ENCODE measurements at places on chromosomes 7 and 10.

DNA sequence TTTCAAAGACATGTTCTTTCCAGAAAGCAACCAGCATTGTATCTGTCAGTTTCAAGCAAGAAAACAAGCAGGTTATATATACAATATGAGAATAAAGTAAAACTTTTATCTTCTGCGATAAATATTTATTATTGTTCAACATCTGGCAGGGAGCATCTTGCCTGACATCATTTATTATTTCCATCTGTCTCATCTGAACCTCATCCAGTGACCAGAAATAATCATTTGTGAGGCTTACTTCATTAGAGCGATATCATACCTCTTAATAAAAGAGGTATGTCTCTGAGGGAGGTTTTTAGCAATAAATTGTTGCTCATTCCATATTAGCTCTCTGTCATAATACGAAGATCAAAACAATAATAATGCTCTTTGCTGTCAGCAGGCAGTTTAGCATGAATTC lies 226.1 kb downstream of the CDC14C start:
- no peak for DNase-seq

DNA sequence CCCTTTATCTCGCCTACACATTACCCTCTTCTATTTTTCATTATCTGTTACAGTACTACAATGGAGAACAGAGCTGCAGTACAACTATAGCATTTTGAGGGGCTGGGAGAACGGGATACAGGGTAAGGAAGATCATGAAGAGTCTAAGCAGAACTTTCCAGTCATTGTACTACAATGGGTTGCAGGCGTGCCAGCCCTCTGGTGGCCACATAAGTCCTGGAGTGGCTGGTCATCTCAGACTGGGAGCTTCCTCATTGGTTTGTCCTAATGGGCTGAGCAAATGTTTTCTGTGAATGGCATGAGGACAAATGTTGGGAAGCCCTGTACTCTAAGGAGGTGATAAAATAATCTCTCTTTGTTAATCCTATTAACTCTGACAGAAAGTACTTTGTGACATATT lies 33.0 kb downstream of the TMEM106B start:
- peak; percentile 7 for DNase-seq

GRCh38 chr7:21486511-21486910 lies 56.3 kb upstream of the DNAH11 start:
- no peak for DNase-seq

GRCh38 chr10:28796606-28797512 lies 119.5 kb downstream of the BAMBI start:
- DNase-seq: no peak

- peak; percentile 41 for DNase-seq
Measured at GRCh38 chr10:106795619-106796018, 368.9 kb downstream of the SORCS1 start.

DNA sequence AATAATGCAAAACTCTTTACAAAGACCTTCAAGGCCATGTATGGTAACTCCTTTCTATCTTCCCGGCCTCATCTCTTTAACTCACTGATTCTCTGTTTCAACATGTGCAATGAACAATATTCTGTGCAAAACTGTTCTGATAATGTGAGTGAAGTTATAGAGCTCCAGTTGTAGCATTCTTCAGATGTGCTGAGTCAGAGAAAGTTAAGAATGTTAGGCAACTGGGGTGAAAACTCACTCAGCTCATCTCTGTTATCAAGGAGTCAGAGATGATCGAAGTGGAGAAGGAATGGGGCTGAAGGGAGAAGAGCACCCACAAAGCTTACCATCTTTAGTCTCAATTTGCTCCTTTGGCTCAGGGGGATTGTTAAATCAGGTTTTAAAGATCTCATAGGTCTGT lies 344.7 kb upstream of the NPSR1 start:
- DNase-seq: no peak

DNA sequence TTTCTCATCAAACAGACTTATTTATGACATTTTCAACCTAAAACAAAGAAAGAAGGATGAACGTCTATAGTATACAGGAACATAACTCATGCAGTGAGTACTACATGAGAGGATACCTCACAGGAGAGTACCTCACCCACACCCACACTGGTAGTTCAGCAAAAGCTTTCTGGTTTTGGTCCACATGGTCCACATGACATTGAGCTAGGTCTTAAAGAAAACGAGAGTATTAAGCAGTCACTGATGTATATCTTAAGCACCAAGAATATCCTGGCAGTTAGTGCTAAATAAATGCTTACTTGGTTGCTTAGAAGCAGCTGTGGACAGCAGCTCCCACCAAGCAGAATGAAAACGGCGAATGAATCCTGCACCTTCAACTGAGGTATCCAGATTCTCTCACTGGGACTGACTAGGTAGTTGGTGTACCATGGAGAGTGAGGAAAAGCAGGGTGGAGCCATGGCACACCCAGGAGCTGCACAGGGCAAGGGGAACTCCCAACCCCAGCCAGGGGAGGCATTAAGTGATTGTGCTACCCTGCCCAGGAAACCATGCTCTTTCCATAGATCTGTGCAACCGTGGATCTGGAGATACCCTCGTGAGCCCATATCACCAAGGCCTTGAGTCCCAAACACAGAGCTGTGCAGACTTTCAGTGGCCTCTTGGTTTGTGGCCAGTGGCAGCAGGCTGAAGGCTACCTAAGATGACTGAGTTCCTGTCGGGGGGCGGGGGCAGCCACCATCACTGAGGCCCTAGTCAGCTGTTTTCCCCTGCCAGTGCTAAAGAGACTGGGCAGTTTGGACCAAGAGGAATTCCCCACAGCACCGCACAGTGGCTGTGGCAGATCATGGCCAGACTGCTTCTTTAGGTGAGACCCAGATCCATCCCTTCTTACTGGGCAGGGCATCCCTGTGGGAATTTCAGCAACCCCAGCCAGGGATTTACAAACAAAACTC lies 143.4 kb downstream of the SGMS1 start:
- DNase-seq: no peak

DNA sequence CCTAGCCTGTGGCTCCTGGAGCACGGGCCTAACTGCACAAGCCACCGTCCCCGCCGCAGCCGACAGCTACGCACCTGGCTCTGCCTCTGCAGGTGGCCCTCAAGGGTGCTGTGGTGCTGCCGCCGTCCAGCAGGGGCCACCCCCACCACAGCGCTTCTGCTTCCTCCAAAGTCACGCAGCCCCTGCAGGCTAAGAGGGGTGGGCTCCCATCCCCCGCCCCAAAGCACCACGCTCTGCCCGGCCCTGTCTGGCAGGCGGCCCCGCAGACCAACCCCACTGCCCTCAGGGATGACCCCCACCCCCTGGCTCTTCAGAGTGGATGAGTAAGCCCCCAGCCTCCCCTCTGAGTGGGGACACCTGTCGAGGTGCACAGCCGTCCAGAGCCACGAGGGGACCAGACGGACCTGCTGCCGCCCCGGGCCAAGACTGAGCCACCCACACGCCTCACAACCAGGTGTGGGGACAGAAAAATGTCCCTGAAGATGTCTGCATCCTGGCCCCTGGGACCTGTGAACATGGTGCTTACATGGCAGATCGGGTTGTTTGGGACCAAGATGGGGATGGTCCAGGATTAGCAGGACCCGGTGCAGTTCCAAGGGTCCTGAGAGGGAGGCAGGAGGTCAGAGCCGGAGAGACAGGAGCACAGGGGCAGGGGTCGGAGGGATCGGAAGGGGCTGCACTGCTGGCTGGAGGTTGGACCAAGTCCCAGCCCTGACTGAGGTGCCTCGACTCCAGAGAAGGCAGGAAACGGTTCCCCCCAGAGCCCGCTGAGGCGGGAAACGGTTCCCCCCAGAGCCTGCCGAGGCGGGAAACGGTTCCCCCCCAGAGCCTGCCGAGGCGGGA lies 9.0 kb upstream of the ADAP1 start:
- DNase-seq: no peak
